Activated naive CD8-positive, alpha-beta T cell treated with anti-CD3 and anti-CD28 coated beads, Interleukin-2, amount 10 ng/mL, durations not matched to agents 7 days and 5 days (primary cell): ENCODE measurements at places on chromosomes 16 and 17. TPM values are rescaled to one million over a fixed set of nuclear protein-coding genes. Genes with fewer than 3 reads are reported as not detected.

The CPHXL2 gene
- total RNA-seq = not detected

The KRT40 gene
- total RNA-seq = not detected

The TSC2 gene
- total RNA-seq = 113 TPM

The HSPB9 gene
- 0.36 TPM for total RNA-seq

The DCAKD gene
- 35.5 TPM for total RNA-seq

The ABCA5 gene
- 22.6 TPM for total RNA-seq

The HSD17B2 gene
- not detected for total RNA-seq

The ZPBP2 gene
- total RNA-seq = 0.14 TPM

The TEX19 gene
- not detected for total RNA-seq

The TEX14 gene
- total RNA-seq = 0.43 TPM

The MARCHF10 gene
- total RNA-seq = 0.14 TPM
